CD4-positive, alpha-beta T cell treated with Interleukin-6 at 100 ng/mL for 8 hours (primary cell): ENCODE measurements at places on chromosomes 12 and 14.

GRCh38 chr12:46387670-46388069 is 15.1 kb upstream of the SLC38A2 start:
- no peak for DNase-seq

GRCh38 chr12:68397566-68398158 is 65.5 kb upstream of the MDM1 start:
- DNase-seq, result no peak

GRCh38 chr14:98321841-98322240 is 950.2 kb downstream of the BCL11B start:
- DNase-seq, result no peak

DNA sequence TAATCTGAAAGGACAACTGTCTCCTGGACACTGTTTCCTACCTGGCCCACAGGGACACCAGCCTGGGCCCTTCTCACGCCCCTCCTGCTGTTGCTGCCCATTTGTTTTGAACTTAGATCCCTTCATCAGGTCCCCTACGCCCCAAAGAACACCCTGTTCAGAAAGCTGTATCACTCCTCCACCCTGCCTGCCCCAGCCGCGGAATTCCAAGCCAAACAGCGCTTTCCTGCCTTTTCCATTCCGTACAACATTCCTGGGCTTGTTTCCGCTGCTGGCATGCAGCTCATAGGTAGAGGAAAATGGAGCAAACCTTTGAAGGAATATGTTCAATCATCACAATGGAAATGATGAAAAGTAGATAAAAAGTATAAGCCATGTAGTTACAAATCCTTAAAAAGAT is 12.8 kb upstream of the GSG1 start:
- no peak for DNase-seq

DNA sequence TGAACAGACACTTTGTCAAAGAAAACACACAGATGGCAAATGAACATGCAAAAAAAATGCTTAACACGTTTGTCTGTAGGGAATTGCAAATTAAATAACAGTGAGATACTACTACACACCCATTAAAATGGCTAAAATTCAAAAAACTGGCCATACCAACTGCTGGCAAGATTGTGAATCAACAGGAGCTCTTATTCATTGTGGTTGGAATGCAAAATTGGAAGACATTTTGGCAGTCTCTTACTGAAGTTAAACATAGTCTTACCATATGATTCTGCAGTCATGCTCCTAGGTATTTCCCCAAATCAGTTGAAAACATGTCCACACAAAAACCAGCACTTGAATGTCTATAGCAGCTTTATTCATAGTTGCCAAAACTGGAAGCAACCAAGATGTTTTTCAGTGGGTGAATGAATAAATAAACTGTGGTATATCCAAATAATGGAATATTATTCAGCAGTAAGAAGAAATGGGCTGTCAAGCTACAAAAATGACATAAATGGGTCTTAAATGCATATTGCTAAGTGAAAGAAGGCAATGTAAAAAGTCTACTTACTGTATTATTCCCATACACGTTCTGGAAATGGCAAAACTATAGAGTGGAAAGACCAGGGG is 91.4 kb downstream of the PLEKHA5 start:
- no peak for DNase-seq

- DNase-seq, result no peak
Observed at GRCh38 chr14:28308734-28309133, 457.9 kb upstream of the FOXG1 start.

DNA sequence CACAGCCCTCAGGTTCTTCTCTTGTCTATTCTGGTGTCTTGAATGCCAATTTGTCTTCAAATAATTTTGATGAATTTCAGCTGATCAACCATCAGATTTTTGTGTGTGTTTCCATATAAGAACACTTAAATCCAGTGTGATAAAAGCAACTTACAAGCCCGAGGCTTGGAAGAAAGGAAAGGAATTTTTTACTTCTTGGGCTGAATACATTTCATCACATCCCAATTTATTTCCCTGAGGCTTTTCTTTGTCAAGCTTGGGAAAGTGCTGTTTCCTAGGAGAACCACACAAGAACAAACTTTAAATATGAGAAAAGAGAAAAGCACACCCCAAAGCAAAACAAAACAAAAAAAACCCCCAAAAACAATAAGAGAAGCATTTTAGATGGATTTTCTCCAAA is 26.6 kb downstream of the GPRC5D start:
- DNase-seq, result no peak

- DNase-seq, result no peak
Observed at GRCh38 chr14:51443195-51444018, 203.4 kb downstream of the TMX1 start.

DNA sequence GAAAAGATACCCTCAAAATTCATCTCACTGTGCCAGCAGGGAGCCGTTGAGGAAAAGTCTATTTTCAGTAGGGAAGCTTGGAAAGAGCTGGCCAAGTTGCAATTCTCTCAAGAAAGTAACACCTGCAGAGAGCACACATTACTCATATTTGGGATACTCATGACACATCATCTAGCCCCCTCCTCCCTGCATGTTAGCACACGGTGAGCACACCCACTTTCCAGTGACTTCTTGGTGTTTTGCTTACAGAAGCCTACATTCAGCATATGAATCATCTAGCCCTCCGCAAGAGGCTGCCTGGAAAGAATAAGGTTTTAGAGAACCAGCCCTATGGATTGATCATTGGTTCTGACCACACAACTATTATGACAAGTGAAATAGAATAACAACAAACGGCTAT is 124.5 kb downstream of the PTPRO start:
- DNase-seq, result no peak

DNA sequence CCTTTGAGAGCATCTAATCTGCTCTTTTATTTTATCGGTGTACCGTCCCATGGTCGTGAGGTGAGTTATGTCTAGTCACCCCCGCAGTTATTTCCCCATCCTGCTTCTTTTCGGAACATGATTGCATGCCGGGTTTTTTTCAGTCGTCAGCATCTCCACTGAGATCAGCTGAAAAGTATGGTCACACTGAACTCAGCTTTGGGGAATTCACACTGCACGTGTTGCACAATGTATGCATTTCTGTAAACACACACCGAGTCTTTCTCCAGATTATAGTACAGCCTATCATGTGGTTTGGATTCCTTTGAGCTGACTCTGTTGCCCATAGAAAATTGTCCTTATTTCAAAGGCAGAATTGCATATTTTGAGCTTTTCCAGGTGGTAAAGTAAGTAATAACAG is 24.6 kb downstream of the PLXNC1 start:
- DNase-seq, result no peak

DNA sequence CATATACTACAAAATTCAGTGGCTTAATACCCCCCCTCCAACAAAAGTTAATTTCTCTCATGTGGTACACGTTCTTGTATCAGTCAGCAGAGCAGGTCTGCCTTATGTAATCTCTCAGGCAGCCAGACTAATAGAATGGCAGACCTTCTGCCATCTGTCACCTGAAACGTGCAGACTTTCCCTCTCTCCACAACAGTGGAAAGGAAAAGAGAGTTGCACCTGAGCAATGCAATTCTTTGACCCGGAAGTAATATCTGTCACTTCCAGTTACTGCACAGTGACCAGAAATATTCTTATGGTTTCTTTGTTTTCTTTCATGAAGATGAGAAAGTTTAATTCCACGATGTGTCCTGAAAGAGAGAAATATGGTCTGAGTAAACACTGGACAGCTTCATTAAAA is 14.4 kb downstream of the KERA start:
- no peak for DNase-seq

- no peak for DNase-seq
Observed at GRCh38 chr14:71416392-71416791, 509.1 kb downstream of the PCNX1 start.

GRCh38 chr14:99382781-99383471 is 97.7 kb downstream of the SETD3 start:
- DNase-seq, result no peak

GRCh38 chr12:89083491-89083890 is 268.8 kb downstream of the DUSP6 start:
- no peak for DNase-seq

DNA sequence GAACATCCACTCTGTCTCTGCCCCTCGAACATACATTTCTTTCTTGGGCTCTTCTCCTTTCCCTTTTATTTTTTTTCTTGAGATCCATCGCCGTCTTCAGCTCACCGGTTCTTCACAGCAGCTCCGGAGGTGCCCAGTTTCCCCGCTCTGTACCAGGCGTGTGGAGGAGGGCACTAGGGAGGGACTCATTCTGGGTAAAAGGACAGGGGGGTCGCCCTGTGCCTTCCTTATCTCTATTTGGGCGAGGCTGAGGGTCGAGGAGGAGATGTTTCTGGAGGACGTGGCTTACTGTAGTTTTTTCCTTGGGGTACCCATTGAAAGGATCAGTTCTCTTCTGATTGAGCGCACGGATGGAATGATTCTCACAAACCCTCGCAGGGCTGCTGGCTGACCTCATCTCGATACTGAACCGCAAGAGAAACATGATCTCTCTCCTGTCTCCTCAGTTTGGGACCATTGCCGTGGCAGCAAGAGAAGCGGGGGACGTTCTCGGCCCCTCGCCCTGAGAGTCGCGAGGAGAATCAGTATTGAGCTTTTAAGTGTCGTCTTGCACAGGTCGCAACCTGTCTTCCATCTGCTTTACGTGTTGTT is 386 bp downstream of the LIN52 start:
- DNase-seq, result no peak

GRCh38 chr12:28884904-28885679 is 264.0 kb upstream of the FAR2 start:
- no peak for DNase-seq
